EH (cell line): ENCODE measurements at places on chromosomes 5 and 9.
A peak's percentile ranks its signal among the peaks of the same experiment; 100 is the strongest.

DNA sequence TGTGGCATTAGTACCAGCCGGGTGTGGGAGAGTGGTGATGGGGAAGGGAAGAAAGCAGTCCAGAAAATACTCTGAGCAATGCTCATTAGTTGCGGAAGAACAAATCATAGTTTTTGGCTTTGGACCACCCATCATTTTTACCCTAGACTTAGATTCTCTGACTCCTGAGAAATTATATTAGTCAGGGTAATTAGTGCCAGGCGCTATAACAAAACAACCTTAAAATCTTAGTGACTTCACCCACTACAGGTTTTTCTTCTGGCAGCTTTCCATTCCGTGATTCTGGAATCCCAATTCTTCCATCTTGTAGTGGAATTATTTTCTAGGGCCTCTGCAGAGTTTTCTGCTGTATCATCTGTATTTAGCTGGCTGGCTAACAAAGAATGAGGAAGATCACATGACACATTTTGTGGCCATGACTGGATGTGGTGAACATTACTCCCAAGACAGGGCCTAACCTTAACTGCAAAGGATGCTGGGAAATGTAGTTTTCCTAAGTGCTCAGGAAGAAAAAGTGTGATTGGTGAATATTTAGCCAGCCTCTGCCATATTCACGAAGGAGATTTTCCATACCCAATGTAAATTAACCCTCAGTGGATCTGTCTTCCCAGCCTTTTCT, 373.0 kb upstream of the MEF2C start:
- DNase-seq, result peak; percentile 68

DNA sequence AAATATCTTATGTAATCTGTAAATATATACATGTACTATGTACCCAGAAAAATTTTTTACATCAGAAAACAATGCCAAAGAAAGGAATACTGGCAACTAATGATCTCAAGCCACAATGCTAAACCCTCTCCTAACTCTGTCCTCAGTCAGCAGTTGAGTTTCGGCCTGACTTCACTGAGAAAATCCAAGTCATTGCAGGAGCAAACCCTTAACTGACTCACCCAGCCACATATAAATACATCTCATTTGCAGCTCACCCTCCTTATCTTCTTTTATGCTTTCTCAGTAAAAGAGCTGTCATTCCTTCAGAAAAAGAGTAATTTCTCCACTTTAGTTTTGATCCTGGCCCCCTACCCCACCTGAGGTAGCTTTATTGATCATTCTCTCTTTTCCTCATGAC, 46.1 kb upstream of the TMED7 start:
- no peak for DNase-seq

GRCh38 chr9:121809356-121810050, 158.1 kb downstream of the DAB2IP start:
- DNase-seq, result no peak

GRCh38 chr5:132657676-132658380, at the start of gene IL13:
Gene IL13, plus strand, starts transcription at chr5:132658173. Its CDS starts 14 bp downstream, at chr5:132658187.
- no peak for DNase-seq

GRCh38 chr9:136667214-136667939, 4.7 kb downstream of the EGFL7 start:
- no peak for DNase-seq

- DNase-seq, result no peak
These were observed 11.9 kb upstream of the SHISAL2B start for GRCh38 chr5:64678374-64678773.

DNA sequence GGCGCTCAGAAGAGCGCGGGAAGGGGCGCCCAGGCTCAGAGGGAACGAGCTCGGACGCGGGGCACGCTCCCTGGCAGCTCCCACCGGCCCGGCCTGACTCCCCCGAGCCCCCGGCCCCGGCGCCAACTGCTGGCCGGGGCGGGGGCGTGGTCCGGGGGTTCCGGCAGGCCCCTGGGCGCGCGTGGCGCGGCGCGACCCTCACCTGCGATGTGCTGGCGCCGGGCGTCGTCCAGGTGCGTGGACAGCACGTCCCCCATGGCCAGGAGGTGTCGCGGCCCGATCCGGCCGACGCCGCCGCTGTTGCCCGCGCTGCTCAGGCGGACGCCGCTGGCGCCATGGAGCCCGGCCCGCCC, 43.5 kb upstream of the STXBP1 start:
- DNase-seq, result no peak

- DNase-seq, result no peak
These were observed 170.4 kb upstream of the PANK3 start for GRCh38 chr5:168749391-168750100.

GRCh38 chr5:154648706-154649105, 106.5 kb upstream of the LARP1 start:
- DNase-seq, result peak; percentile 22

DNA sequence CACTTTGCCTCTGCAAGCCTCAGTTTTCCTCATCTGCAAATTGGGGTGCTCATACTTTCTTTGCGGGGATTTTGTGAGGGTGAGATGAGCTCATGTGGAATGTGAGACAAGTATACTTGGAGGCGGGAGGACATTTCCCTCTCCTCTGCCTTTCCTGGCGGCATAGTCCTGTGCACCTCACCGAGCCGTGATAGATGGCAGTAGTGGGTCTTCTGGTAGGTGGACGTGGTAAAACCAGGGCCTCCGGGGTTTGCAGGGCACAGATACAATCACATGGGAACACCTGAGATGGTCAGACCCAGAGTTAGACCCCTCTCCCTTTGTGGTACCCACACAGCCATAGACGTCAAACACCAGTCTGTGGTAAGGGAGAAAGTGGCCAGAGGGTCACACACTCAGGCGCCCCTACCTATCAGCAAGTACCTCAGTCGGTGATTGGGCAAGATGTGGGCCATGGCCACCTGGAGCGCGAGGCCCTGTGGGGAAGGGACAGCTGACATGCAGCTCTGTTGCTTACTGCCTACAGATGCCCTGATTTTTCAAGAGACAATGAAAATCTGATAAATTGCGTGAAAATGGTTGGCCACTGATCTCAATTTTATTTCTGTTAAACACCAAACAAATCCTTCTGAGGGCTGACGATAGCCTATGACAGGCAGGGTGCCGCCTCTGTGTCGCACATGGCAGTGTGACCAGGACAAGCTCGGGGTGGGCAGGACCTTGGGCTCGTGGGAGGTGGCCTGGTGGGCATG, 9.9 kb downstream of the ERGIC1 start:
- no peak for DNase-seq

DNA sequence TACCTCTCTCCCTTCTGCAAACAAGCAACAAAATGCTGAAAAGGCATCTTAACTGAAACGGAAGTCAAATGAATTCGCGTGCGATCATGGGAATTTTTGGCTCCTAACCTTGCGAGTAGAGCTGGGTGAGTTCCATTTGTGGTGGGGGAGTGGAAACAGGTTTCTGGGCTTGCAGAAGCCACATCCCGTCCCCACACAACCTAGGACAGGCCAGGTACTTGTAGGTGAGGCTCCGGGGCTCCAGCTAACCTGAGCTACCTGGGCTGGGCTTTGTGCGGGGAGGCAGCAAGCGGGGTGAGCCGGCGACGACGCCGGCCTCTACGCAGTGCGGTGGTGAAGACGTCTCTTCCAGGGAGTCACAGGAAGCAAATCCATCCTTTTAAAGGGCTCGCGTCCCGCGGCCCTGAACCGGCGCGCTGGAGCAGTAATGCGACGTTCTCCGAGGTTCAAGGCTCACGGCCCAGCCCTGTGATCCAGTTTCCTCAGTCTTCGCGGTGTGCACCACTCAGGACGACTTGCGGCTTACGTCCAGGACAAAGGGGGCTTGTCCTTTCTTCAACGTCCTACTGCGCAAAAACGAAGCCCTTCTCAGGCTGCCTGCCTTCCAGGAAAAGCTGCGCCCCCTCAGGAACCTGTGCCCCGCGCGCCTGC, 567 bp upstream of the SPIN1 start:
- peak; percentile 72 for DNase-seq

- no peak for DNase-seq
These were observed 171.7 kb downstream of the MAT2B start for GRCh38 chr5:163677092-163677491.

DNA sequence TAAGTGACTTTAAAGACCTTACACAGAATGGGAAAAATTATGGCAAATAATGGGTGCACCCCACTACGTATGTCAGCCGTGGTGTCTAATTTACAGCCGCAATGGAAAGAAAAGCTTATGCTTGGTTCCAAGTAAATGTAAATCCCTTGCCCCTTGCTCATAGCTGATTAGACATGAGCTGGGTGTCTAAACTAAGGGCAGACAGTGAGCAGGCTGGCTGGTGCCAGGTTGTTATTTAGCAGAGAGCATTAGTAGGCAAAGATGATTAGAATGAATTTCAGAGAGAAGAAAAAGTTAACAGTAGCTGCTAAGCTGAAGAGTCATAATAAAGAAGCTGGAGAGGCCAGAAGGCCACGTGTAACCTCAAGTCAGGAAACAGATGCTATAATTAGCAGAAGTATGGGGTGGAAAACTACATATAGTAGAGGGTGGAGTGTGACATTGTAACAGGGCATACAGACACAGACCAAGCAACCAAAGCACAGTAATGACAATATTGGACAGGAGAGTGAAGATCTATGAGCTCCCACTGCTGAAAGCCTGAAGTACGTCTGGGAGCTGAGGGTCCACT, 257.7 kb downstream of the MCTP1 start:
- DNase-seq, result no peak
